ENCODE measurements at places on chromosomes 16 and 17. TPM values are rescaled to one million over a fixed set of nuclear protein-coding genes. Genes with fewer than 3 reads are reported as not detected.

DNA sequence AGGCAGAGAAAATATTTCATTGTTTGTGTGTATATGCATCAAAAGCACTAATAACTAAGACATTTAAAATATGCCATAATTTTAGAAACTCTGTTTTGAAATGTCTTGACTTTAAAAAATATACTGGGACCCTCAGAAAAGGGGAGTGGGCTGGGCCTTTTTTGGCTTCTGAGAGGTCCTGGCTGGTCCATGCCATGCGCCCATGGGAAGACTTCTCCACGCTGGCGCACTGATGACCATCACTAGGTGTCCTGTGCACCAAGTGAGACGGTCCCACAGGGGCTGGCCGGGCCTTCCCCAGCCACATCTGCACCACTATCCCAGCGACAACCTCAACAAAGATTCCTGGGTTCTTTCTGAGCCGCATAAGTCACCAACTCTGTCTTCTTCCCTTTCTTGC lies 27.0 kb upstream of the WFIKKN2 start:
- H3K4me1 ChIP-seq = peaks cover 7% of the 10 kb centered on the region
- H3K36me3 ChIP-seq = peaks cover 2% of the 10 kb centered on the region
- no peak for DNase-seq
- H3K27me3 ChIP-seq = peaks cover 10% of the 10 kb centered on the region
- no peak overlapping the region for H3K4me3 ChIP-seq

Gene C17orf67
- total RNA-seq = 1.8 TPM

GRCh38 chr17:69597898-69598692 lies 183.6 kb downstream of the MAP2K6 start:
- DNase-seq = no peak
- H3K27me3 ChIP-seq = no peaks in the 10 kb centered on the region
- H3K36me3 ChIP-seq = no peaks in the 10 kb centered on the region
- peaks cover 10% of the 10 kb centered on the region for H3K4me1 ChIP-seq

- no peak for DNase-seq
- H3K27ac ChIP-seq = no peak overlapping the region
- no peaks in the 10 kb centered on the region for H3K27me3 ChIP-seq
- no peaks in the 10 kb centered on the region for H3K36me3 ChIP-seq
- H3K4me3 ChIP-seq = no peak overlapping the region
Measured at GRCh38 chr17:15886804-15887203, 58.1 kb upstream of the ADORA2B start.

Gene PERCC1
- total RNA-seq = not detected

Gene HIC1
- total RNA-seq = 8.8 TPM

DNA sequence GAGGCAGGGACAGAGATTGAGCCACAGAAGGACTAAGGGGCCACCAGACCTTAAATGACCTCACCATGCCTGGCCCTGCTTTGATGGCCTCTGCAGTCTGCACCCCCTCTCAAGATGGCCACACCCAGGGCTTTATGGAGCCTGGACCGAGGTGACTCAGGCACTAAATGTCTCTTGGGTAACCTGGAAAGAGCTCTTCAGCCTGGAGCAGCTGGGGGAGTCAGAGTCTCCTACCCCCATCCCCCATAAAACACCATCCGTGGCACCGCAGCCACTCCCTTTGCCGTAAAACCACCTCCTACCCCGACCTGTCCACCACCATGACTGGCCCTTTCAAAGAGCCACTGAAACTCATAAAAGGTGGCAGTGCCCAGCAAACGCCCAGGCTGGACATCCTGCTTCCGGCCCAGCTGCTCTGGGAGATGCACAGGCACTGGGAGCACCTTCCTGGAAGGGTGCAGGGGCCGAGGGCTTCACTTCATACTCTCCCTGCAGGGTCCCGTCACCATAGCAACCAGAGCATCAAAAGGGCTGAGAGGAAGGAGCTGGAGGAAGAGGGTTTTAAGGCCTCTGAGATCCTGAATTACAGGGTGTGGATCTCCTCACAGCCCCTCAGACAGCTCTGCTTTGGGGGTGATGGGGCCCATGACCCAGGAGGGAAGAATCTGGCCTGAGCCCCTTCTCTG lies 22.3 kb downstream of the FOXN1 start:
- no peak overlapping the region for H3K27ac ChIP-seq
- DNase-seq = no peak
- peaks cover 38% of the 10 kb centered on the region for H3K4me1 ChIP-seq
- no peak overlapping the region for H3K4me3 ChIP-seq
- H3K27me3 ChIP-seq = no peaks in the 10 kb centered on the region

DNA sequence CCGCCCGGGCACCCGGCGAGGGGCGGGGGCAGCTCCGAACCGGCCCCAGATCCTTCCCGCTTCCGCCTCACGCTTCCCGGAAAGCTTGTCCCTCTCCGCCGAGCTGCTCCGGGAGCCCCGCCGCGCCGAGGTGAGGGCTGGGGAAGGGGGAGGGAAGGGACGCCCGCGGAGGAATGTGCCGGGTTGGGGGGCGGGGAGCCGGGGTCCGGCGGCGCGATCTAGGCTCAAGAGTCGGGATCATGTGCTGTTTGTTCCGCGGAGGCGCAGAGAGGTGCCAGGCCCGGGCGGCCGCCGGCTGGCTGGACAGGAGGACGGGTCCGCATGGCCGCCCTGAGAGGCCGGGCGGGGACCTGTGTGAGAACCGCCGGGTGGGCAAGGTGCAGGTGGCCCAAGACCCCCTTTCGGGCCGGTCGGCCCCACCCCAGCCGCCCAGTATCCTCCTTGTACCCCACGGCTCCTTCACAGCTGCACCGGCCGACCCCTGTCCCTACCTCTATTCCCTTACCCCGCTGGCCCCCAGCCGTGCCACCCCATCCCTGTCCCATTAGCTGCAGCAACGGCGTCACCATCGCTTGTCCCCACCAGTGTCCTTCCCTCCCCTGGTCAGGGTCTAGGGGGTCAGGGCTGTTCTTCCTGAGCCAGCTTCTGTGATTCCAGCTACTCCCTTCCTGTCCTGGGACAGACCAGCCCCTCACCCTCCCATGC lies 429 bp downstream of the KIF1C start:
- peaks cover 24% of the 10 kb centered on the region for H3K4me1 ChIP-seq
- DNase-seq = no peak
- H3K27ac ChIP-seq = peak overlapping the region; percentile 54
- peaks cover 15% of the 10 kb centered on the region for H3K36me3 ChIP-seq
- peak overlapping the region; percentile 92 for H3K4me3 ChIP-seq

Gene ALOX15B
- total RNA-seq = not detected

- H3K27me3 ChIP-seq = no peaks in the 10 kb centered on the region
- H3K4me1 ChIP-seq = peaks cover 28% of the 10 kb centered on the region
- H3K36me3 ChIP-seq = peaks cover 35% of the 10 kb centered on the region
- H3K4me3 ChIP-seq = no peak overlapping the region
Measured at GRCh38 chr16:30664616-30665109, 6.4 kb downstream of the FBRS start.
